Body of pancreas (tissue), 4 donors: ENCODE measurements at places on chromosomes 1 and 21.

DNA sequence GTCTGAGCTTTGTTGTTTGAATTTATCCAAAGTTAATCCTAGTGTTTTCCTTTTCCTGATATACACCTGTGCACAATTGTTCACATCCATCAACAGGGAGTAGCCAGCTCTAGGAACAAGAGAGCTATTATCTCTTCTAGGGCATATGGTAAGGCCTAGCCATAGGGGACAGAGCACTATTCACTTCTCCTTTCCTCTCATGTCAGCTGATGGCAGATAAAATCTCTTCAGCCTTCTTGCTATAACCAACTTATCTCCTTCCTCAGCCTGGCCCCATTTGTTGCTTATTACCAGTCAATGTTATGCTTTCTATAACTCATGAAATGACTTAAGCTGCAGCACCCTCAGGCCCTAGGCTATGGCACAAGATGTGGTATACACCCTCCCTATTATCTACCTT, 38.9 kb downstream of the PATJ start:
- DNase-seq: no peak

GRCh38 chr1:35539073-35539823, 18.0 kb downstream of the KIAA0319L start:
- DNase-seq: no peak

DNA sequence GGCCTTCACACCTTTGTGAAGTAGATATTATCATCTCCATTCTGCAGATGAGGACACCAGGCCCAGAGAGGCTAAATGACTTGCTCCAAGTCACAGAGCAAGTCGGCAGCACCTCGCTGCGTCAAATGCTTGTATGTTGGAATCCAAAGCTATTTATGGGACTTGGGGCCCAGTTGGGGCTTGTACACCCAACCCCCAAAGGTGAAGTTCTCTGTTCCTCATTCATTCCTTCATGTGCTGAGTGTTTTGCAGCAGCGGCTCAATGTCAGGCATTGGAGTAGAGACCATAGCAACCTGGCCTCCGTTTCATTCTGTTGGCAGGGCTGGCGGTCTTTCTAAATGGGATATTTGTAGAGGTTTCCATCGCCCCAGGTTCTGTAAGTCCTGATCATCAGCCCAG, 113.4 kb upstream of the SLC25A33 start:
- DNase-seq: no peak

DNA sequence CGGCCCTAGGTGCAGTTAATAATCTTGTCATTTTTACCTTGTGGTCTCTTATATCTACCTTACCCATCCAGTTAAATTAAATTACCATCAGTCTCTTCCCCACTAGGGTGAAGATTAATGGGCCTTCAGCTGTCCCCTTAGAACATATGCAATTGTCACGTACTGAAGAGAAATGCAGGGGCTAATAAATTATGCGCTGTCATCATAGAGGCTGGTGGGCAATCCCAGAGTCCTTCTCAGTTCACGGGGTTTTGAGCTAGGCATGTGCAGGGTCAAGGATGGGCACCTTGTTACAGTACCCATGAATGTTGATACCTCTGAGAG, 35.8 kb downstream of the HLX start:
- no peak for DNase-seq

DNA sequence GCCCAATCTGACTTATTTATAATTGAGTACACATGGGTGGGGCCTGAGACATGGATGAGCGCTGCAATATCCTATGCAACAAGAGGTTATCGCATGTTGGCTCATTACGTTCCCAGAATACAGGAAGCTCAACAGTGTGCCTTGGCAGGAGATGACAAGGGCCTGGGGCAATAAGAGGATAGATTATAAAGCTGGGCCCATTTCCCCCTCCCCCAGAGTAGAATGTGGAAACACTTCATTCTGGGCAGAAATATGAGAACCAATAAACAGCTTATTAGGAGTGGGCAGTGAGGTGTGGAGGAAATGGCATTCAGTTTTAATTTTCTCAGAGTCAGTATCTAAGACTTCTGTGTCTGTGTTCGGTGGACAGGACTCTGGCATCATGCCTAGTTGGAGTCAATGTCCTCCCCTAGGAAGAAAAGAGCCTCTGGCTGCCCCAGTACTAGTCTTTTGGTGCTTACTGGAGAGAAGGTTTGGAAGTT, 92.8 kb downstream of the PIK3R3 start:
- peak; percentile 24 for DNase-seq

- peak; percentile 70 for DNase-seq
Measured at GRCh38 chr21:38126666-38127303, 130.0 kb upstream of the KCNJ15 start.

- no peak for DNase-seq
Measured at GRCh38 chr1:2126331-2127186, 68.0 kb downstream of the FAAP20 start.

DNA sequence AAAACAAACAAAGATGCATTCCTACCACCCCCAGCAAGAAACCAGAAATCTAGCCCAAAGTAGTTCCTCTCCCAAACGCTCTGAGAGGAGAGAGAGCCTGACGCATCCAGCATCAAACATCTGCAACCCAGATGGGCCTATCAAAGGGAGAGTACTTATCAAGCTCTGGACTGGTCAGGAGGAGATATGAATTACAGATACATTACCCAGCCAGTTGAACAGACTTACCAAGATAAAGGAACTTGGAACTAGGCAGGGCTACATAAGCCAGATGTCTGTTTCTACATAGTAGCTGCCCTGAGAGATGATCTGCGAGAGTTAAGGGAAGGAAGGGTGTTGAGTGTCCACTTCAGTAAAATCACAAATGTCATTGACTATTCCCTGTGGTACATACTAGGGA, 138.4 kb downstream of the PAPPA2 start:
- no peak for DNase-seq

DNA sequence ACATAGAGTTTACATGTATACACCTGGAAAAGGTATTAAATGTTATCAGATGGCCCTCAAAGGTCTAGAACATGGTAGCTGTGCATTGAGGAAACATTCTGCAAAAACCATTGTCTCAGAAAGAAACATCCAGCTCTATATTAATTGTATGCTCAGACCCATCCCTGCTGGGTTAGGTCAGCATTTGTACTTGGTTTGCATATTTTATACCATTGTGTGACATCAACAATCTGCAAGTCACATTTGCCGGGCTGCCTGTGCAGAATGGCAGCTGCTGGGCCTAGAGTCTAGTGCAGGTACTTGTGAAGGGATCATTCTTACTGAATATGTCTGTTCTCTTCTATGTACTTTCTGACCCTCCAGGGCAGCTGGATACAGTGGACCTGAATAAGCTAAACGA, 43.9 kb upstream of the LAMC2 start:
- no peak for DNase-seq

GRCh38 chr21:42248783-42249597, 30.1 kb downstream of the ABCG1 start:
- DNase-seq: no peak

DNA sequence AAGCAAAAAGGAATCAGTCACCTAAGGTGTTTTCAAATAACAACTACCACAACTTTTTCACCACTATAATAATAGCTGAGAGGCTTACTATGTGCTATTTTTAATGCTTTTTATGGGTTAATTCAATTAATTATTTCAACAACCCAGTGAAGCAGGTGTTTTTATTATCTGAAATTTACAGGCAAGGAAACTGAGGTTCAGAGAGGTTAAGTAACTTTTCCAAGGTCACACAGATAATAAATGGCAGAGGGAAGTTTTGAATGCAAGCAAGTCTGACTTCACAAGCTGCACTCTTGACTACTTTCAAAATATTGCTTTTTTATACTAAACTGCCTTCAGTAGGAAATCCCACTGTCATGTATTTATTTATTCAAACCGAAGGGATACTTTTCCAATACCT, 4.2 kb upstream of the TMEM183A start:
- no peak for DNase-seq

DNA sequence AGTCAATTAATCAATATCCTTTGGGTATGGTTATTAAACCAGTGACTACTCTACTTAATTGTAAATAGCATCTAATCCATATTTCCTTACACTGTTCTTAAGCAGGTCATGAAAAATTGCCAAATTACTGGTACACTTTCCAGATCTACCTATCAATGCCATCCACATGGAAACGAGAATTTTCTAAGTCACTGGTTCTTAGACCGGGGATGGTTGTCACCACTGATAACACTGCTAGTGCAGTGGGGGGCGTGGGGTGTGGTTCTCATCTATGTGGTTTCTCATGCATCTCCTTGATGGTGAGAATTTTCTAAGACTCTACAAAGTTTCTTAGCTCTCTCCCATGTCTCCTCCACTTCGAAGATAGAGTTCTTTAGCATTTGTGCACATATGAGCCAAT, 63.7 kb upstream of the COG2 start:
- DNase-seq: no peak
